ENCODE measurements at places on chromosomes 1 and 21.
A peak's percentile ranks its signal among the peaks of the same experiment; 100 is the strongest.

- DNase-seq: peak; percentile 20
Observed at GRCh38 chr1:118783095-118783758, 204.9 kb downstream of the TBX15 start.

GRCh38 chr1:196361112-196361714 is 247.0 kb downstream of the KCNT2 start:
- DNase-seq: no peak

DNA sequence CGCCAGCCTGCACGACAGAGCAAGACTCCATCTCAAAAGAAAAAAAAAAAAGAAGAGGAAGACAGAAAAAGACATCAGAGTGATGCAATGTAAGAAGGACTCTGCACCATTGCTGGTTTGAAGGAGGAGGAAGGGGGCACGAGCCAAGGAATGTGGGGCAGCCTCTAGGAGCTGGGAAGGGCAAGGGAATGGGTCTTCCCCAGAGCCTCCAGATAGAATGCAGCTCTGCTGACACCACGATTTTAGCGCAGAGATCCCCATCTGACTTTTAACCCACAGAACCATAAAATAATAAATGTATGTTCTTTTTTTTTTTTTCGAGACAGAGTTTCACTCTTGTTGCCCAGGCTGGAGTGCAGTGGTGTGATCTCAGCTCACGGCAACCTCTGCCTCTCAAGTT is 33.9 kb upstream of the LAMC2 start:
- no peak for DNase-seq

GRCh38 chr1:232296461-232296860 is 333.5 kb downstream of the SIPA1L2 start:
- no peak for DNase-seq

DNA sequence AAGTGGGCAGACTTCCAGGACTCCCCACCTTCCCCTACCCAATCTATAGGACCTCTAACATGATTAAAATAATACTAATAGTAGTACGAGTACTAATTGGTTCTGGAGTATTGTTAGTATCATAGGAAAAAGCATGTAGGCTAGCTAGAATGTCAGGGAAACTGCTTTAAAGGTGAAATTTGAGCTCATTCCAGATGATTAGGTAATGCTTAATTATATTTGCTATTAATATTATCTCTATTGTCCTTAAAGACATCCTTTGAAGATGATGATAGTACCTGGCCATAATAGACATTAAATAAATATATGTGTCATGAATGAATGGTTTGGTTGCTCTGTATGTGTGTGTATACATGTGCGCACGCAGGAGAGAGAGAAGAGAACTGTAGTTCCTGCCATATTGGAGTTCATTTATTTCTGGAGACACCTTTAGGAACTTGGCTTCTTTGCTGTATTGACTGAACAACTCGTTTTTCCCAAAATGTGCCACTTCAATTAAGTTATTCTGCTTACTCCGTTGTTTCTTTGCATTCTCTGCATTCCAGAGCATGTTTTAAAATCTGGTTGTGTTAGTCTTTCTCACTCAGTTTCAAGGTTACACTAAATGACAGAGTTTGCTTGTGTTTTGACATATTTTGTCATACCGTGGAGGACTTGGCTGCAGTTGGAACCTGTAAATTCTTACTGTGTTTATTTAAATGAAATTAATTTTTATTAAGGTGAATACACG is 117.1 kb downstream of the OSBPL9 start:
- no peak for DNase-seq

GRCh38 chr1:228162286-228163006 is 3.2 kb upstream of the IBA57 start:
- no peak for DNase-seq

DNA sequence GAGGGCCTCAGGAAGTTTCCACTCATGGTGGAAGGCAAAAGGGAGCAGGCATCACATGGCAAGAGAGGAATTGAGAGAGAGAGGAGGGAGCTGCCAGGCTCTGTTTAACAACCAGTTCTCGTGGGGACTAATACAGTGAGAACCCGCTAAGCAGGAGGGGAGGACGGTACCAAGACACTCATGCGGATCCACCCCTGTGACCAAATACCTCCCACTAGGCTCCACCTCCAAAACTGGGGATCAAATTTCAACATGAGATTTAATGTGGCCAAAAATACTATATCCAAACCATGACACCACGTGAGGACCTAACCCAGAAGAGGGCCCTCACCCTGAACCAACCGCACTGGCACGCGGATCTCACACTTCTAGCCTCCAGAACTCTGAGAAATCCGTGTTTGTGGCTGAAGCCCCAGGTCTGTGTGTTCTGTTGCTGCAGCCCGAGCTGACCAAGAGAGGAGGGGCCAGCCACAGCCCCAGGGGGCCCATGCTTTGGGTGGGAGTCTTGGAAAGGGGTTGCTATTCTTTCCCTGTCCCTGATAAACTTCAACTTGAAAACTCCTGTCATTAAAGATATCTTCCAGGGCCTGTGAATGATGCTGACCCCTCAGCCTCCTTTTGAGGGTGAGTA is 32.0 kb downstream of the TRIM67 start:
- DNase-seq: no peak

DNA sequence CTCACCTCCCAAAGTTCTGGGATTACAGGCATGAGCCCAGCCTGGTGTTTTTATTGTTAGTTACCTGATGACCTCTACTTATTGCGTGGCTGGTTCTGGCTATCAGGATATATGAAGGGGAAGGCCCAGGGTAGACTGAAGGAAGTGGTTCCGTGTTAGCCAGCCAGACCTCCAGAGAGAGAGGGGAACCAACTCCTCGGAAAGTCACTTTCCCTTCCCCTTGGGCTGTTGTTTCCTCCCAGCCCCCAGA is 2.5 kb upstream of the RCSD1 start:
- no peak for DNase-seq

DNA sequence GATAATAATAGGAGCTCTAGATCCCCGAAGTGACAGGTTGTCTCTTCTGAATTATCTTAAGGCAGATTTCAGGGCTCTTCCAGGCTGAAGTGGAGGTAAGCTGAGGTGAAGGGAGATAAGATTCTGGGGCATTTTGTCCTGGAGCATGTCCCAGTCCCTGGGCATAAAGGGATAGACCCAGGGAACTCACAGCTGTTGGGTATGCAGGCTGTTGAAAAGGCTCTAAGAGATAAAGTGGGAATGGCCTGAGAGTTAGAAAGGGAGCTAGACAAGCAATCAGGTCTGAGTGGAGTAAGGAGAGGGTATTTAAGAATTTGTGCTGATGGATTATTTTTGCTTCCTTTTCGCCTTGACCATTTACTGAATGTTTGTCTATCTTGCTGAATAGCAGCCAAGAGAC is 123.7 kb downstream of the NOS1AP start:
- DNase-seq: no peak

DNA sequence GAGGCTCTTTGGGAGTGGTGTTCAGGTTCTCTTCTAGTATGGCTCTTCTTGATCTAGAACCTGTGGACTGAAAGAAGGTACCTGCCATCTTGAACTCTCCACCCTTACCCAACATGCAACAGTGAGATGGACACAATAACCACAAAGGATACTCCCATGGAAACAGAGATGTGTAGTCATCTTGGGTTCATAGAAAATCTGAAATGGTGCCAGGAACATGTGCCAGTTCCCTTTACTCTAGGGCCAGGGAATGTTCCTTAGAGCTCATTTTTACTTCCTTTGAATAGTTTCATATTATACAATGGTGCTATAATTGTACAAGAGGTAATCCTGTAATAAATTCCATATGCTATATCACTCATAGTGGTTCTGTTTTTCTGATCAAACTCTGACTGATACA is 13.2 kb upstream of the SCYL3 start:
- DNase-seq: no peak

GRCh38 chr21:36005018-36005417 is 55.3 kb downstream of the SETD4 start:
- no peak for DNase-seq

DNA sequence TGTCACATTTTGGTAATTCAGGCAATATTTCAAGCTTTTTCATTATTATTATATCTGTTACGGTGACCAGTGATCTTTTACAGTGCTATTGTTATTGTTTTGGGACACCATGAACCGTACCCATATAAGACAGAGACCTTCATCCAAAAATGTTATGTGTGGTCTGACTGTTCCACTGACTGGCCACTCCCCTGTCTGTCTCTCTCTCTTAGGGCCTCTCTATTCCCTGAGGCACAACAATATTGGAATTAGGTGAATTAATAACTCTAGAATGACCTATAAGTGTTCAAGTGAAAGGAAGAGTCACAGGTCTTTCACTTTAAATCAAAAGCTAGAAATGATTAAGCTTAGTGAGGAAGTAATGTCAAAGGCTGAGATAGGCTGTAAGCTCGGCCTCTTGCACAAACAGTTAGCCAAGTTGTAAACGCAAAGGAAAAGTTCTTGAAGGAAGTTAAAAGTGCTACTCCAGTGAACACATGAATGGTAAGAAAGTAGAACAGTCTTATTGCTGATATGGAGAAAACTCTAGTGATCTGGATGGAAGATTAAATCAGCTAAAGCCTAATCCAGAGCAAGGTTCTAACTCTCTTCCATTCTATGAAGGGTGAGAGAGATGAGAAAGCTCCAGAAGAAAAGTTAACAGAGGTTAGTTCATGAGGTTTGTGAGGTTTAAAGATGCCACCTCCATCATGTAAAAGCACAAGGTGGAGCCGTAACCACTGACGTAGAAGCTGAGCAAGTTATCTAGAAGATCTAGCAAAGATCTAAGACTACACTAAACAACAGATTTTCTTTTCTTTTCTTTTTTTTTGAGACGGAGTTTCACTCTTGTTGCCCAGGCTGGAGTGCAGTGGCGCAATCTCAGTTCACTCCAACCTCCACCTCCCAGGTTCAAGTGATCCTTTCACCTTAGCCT is 19.7 kb upstream of the DIPK1A start:
- DNase-seq: no peak

- no peak for DNase-seq
Observed at GRCh38 chr1:39940253-39940652, 14.7 kb upstream of the MFSD2A start.

GRCh38 chr1:40155910-40156309 is 5.3 kb upstream of the RLF start:
- DNase-seq: no peak

- DNase-seq: no peak
Observed at GRCh38 chr1:224180783-224181452, 2.1 kb upstream of the DEGS1 start.

DNA sequence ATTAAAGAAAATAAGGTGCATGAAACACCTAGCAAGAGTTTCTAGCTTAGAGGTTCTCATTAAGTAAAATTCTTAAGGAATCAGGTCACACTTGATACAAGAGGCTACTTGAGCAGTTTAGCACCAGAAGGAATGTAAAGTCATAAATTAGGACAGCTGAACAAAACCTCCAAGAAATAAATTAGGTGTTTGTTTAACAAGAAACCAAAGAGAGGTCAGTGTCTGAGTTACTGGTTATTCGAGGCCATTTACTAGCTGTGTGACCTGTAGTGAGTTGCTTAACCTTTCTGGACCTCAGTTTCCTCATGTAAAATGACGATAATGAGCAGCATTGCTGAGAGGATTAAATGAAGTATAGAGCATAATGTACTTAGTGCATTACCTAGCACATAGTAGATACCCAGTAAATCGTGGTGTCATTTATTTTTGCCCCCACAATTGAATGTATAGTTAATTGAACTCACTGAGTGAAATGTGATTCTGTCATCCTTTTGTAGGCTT is 908 bp upstream of the ELK4 start:
- DNase-seq: no peak

- DNase-seq: no peak
Observed at GRCh38 chr1:151728151-151729054, 7.1 kb downstream of the RIIAD1 start.

DNA sequence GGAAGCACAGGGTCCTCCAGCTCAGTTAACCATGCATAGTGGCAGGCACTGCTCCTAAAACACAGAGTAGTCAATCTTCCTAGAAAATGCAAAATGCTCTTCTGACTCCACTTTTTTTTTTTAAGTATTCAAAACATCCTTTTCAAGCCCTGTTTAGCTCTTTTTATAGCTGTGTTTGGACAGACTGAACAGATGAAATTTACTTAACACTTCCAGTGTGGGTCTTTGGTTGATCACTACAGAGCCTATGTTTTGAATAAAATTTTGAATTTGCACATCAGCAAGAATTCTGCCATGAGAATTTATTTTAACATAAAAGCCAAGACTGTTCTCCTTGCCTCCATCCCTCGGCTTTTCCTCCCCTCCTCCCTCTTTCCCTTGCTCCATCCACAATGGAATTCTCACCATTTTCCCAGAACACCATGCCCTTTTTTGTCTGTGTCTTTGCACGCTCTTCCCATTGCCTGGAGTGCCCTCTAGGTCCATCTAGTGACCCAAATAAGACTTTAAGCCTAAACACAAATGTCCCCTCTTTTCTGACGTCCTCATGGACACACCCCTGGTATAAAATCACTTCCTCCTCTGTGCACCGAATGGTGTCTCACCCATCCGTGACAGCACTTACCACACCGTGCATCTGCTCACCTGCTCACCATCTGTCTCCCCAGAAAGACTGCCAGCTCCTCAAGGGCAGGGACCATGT is 24.0 kb upstream of the CPT2 start:
- peak; percentile 48 for DNase-seq

DNA sequence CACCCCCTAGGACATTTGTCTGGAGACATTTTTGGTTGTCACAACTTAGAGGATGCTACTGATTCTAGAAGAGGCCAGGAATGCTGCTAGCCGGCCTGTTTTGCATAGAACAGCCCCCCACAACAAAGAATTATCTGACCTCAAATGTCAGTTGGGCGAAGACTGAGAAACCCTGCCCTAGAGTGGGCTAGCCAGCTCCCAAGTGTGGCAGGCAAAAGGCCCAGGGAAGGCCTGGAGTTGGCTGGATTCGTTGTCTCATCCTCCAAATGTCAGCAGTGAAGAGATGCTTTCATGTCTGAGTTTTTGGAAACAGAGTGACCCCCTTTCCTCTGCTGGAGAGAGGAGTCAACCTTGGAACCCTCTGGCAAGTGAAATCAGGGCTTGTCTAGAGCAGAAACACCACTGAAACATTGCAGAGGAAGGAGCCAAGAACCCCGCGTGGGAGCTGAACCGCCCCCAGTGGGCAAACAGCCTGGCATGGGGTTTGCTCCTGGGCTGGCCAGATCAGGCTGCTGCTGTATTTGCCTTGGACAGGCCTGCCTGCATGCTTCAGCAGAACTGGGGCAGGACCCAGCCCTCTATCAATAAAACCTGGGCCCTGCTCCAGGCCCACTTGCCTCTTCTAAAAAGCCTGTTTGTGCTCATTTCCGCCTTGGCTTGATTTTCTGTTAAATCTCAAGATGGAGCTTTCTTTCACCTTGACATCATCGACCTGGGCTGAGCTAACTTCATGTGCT is 32.9 kb downstream of the RASSF5 start:
- DNase-seq: no peak

- DNase-seq: no peak
Observed at GRCh38 chr1:16979475-16980327, 719 bp downstream of the MFAP2 start.
